Neural progenitor cell (in vitro differentiated cells): ENCODE measurements at places on chromosomes 4 and X.

- DNase-seq: no peak
Observed at GRCh38 chr4:140790171-140790570, 34.0 kb upstream of the TBC1D9 start.

DNA sequence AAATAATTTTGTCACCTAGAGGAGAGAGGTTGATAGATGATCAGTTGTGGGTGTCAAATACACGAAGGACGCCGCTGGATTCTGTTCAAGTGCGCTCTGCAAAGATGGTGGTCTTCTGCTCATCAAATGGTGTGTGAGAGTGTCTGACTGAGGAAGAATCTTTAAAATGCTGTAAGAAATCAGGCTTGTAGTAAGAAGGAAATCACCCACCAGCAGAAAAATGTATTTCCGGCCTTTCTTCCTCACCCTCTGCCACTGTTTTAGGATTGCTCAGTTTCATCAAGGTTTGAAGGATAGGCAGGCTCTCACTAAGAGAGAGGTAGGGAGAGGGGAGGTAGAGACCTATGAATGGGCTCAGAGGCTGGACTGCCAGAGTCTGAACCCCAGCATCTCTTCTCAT is 28.7 kb downstream of the RHOH start:
- DNase-seq: no peak

- DNase-seq: no peak
Observed at GRCh38 chr4:7124689-7125442, 57.0 kb upstream of the GRPEL1 start.

- DNase-seq: no peak
Observed at GRCh38 chr4:143251779-143252178, 67.1 kb downstream of the USP38 start.

GRCh38 chr4:7196736-7197135 is 4.4 kb downstream of the SORCS2 start:
- DNase-seq: no peak

- DNase-seq: peak; percentile 41
Observed at GRCh38 chr4:183374950-183375555, 52.8 kb upstream of the CLDN24 start.

DNA sequence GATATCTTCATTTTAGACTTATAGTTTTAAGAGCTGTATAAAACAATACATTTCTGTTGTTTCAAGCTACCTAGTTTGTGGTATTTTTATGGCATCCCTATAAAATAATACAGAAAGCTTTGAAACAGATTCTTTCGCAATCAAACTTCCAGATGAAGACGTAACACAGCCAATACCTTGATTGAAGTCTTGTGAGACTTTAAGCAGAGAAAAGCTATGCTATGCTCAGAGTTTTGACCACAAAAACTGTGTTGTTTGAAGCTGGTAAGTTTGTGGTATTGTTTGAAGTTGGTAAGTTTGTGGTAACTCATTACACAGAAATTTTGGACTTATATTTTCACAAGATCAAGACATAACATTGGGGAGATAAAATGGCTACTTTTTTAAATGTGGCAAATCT is 201.8 kb upstream of the UGT8 start:
- DNase-seq: no peak

- no peak for DNase-seq
Observed at GRCh38 chr4:154998284-154998683, 210.2 kb upstream of the NPY2R start.

DNA sequence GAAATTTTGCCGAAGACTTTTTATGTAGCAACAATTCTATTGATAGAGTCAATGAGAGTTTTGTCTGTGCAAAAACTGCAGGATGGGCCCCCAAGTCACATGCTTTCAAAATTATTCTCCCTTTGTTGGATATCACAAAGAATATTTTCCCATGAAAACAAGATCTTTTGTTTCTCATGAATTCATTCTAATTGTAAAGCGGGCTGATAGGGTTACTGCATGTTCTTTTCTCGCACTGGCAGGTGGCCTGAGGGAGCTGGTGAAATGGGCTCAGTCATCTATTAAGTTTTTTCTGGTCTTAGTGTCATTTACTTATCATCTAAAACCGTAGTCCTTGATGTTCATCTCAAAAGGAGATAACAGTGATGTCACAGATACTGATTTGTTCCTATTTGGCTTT is 44.2 kb downstream of the MID1IP1 start:
- DNase-seq: no peak

- no peak for DNase-seq
Observed at GRCh38 chr4:118757761-118758251, 72.6 kb downstream of the METTL14 start.

DNA sequence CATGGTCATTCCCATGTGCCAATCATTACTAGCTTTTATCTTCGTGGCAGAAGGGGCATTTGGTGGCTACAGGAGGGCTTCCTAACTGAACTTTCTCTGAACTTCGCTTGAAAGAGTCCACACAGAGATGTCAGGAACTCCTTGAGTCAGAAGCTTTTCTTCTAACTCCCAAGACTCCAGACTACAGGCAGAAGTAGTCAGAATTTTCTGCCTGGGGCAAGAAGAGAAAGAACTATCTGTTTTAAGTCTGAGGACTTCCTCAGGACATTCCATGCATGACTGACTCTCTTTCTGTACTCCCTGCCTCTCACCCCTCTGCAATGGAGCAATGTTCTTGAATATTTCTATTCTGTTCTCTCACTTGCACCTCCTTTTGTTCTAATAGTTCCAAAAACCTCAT is 170.5 kb upstream of the TBC1D9 start:
- DNase-seq: no peak

DNA sequence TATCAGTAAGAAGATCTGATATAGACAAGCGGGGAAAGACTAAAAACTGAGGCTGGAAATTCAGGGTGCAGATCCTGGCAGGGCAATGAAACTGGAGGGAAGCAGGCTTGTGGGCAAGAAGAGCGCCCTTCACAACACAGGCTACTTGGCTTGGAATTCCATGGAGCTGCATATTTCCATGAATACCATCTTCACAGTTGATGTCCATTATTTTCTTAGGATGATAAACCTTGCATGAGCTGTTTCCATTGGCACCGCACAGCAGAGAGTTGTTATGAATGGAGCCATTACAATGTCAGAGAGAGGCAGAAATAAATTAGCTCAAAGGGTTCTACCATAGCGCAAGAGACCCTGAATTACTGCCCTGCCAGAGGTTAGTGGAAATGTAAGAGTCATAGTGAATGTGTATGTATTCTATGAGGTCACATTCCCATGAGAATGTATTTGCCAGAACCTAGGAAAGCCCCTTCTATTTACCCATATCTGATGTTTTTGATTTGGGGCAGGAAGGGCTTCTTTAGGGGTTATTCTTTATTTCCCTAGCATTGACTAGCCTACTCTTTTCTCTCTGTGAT is 215.6 kb downstream of the PALLD start:
- no peak for DNase-seq

GRCh38 chr4:146648461-146648783 is 9.7 kb downstream of the POU4F2 start:
- DNase-seq: peak; percentile 64

DNA sequence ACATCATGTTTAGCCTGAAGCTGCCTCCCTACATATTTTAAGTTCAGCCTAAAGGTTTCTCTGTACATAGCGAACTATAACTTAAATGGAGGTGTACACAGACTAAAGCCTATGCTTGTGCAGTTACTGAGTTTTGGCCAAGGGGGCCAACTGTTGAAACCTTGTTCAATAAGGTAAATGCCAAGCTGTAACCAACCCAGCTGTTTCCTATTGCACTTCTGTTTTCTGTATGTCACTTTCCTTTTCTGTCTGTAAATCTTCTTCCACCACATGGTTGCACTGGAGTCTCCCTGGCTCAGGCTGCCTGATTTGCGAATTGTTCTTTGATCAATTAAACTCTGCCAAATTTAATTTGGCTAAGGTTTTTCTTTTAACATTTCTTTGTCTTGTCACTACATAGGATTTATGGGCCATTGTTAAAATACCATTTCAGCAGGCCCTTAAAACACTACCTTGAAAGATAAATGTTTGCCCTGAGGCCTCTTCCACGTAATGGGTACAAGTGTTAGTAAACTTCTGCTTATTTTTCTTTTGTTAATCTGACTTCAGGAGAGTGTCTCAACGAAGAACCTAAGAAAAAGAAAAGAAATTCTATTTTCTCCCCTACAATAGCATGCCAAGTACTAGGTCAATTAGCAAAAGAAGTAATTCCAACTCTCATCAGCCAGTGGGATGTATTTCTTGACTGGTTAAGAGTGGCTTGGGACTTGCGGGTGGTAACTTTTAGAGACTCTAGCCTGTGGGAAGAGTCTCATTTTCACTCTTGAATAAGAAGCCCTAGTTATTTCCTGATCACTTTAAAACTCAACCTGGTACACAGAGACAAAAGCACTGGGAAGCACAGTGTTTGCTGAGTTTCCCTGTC is 45.7 kb upstream of the PRSS12 start:
- DNase-seq: no peak

GRCh38 chr4:87390551-87390890 is 467 bp downstream of the HSD17B11 start:
- no peak for DNase-seq

- DNase-seq: no peak
Observed at GRCh38 chr4:21709031-21709430, 239.5 kb downstream of the KCNIP4 start.

DNA sequence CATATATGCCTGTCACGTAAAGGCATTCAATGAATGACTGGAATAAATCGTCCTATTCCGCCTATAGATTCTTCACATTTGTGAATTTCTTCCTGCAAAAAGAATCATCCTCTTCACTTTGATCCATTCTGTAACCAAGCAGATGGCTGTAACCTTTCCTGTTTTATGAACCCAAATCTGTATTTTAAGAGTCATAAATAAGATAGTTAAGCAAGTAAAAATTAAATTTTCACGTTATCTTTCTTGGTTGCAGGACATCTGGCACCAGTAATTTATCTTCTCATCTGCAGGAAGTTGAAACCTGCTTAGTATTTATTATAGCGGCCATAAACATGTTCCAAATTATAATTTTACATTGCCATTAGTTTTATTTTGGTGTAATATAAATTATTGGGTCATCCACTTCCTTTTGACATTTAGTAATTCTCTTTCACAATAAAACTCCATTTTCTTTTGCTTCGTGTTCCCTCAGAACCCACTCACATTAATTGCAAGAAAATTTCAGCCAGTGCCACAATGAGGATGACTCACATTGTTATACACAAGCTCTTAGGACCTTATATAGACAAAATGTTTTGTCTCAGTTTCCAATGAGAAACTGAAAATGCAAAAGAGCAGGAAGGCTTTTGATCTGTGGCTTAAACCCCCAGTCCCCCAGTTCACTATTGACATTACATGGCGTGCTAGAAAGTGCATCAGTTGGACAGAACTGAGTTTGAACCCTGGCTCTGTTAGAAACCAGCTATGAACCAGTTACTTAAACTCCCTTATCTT is 51.1 kb downstream of the TMEM156 start:
- no peak for DNase-seq

DNA sequence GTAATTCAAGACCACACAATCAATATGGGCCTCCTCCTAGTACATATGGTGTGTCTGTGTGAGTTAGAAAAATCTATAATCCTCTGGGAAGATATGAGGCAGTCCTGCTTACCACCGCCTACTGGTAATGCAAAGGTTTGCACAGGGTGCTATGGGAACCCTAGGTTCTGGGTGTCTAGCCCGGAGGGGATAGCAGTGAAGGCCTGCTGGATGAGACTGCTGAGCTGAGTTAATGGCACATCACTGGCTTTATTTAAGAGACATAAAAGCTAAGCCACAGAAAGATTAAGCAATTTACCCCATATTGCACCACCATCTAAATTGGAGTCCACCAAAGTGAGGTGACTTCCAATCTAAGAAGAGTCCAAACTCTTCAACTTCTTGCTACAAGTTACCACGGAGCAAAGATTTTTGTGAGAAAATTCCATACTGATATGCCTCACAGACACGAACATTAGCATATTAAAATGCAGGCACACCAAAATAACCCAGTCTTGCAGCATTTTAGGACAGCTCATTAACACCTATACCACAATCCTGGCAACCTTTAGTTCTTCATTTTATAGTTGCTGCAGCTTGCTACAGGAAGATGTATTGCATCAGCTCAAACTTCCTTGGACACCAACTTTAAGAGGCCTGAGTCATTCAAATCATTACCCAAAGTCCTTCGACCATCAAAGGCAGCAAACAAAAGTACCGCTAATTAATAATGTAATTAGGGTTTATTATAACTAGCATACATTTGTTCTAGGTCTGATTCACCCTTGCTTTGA is 13.7 kb downstream of the DGKK start:
- DNase-seq: no peak

GRCh38 chrX:38458071-38458470 is 103.3 kb upstream of the TSPAN7 start:
- no peak for DNase-seq

- no peak for DNase-seq
Observed at GRCh38 chr4:179738822-179739221, 2296.6 kb upstream of the AGA start.

DNA sequence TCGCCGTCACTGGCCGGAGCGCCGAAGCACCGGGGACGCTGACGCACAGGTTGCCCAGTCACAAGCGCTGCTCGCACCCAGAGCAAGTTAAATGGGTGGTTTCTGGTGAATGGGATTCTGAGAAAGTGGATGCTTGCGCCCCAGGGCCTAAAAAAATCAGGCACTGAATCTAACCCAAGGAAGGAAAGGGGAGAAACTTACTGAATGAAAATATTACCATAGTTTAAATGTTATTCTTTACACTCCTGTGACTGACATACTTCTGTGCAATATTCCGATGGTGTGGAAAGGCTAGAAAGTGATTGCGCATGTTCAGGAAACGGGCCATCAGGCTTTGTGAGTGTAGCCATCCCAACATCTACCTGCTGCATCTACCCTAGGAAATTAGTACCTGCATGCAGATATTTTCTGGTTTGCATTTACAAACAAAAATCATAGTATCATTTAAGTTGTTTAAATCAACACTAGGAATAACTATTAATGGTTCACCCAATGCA is 838 bp upstream of the ABCG2 start:
- DNase-seq: no peak

DNA sequence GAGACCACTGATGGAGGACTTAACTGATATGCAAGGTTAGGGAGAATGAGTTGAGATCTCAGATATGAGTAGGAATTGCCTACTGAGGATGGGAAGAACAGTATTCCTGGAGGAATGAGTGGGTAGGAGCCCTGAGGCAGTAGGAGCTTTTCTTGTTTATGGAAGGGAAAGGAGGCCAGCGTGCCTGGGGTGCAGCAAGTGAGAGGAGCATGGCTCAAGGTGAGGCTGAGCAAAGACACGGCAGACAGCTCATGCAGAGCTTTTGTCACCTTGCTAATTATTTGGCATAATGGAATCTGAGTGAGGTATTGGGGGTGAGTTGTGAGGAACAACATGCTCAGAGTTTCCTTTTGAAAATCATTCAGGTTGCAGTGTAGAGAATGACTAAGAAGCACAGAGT is 65.3 kb upstream of the IBSP start:
- no peak for DNase-seq

- no peak for DNase-seq
Observed at GRCh38 chr4:140806163-140806562, 50.0 kb upstream of the TBC1D9 start.

DNA sequence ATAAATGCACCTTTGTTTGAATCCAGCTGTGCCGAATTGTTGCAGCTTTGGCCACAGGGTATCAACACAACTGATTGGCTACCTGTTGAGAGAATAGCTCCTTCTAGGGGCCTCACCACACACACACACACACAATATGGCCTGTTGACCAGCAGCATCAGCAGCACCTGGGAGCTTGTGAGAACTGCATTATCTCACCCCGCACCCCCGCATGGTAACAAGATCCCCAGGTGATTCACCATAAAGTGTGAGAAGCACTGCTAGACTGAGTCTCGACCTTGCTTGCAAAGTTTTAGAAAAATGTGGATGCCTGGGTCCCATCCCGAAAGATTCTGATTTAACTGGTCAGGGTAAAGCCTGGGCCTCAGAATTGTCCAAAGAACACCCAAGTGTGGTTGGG is 176.9 kb upstream of the PRPS2 start:
- DNase-seq: no peak

GRCh38 chr4:107006218-107006617 is 29.9 kb downstream of the DKK2 start:
- DNase-seq: no peak
